ENCODE measurements at places on chromosomes 6 and 20.

GRCh38 chr20:49786668-49787370 lies 25.8 kb upstream of the SLC9A8 start:
- no peak for DNase-seq

DNA sequence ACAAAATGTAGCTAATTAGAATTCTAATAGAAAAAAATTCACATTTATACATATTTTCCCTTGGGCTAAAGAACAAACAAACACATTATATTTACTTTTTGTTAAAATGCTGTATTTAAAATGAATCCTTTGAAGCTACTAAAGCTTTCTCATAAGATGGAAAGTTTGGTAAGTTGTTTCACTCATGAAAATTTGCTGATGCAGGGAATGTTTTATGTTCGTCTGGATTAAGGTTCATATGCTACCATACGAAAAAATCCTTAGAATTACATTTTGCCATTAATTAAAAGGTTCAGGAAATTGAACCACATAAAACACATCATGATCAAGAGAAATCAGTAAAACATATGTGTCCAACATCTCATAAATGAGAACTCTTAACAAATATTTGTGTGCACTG lies 62.2 kb downstream of the SMLR1 start:
- no peak for DNase-seq

- DNase-seq = no peak
These were observed 24.2 kb downstream of the NAPB start for GRCh38 chr20:23396950-23397627.

GRCh38 chr6:151436802-151437201 lies 15.1 kb downstream of the RMND1 start:
- DNase-seq = no peak

DNA sequence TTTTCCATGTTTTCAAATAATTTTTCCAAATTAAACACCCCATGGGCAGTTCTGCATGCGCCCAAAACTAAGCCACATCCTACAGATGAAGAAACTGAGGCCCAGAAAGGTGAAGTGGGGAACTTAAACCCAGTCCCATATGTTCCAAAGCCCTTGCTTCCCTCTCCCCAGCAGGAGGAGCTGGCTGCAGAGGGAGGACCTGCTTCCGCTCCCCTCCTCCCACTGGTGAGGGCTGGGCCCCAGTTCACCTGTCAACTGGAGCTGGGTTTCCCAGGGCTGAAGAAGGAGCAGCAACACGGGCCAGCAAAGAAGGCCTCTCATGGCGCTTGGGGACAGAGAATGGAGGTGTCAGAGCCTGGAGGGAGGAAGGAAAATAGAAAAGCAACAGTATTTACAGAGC lies 1.4 kb upstream of the RBPJL start:
- DNase-seq = no peak

- no peak for DNase-seq
These were observed 103.2 kb upstream of the BEND6 start for GRCh38 chr6:56851541-56852259.

DNA sequence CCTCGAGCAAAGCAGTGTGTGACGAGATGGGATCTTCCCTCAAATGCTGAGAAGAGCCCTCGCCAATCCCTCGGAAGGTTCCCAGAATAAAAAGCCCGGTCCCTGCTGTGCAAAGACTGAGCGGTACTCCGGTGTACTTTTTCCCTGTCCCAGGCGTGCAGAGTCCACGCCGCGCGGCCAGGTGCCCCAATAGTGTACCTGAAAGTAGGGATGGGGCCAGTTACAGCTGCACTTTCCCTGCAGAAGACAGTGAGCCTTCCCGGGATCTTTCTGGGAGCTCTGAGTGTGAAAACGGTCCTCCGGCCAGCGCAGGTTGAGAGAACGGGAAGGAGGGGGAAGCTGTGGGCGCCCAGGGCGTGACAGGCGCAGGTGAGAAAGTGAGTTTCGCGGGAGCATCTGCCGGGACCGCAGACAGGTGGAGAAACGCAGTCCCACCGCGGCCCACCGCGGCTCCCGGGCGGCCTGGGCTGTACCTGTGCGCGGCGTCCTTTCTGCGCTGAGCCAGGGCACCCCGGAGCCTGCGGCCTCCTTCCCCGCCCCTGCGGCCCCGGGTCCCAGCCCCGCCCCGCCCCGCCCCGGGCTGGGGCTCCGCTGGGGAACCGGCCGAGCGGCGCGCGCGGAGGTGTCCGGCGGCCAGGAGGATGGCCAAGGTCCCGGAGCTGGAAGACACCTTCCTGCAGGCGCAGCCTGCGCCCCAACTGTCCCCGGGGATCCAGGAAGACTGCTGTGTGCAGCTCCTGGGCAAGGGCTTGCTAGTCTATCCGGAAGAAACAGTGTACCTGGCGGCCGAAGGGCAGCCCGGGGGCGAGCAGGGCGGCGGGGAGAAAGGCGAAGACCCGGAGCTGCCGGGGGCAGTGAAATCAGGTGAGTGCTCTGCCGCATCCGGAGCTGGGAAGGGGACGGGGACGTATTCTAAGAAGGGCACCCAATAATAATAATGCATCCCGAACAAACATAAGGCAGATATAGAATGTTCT lies at the start of gene RFX6:
RFX6 (plus strand) TSS at position 608 of the 977 bp plus-strand sequence; CDS start at position 642, 34 bp downstream.
- no peak for DNase-seq

DNA sequence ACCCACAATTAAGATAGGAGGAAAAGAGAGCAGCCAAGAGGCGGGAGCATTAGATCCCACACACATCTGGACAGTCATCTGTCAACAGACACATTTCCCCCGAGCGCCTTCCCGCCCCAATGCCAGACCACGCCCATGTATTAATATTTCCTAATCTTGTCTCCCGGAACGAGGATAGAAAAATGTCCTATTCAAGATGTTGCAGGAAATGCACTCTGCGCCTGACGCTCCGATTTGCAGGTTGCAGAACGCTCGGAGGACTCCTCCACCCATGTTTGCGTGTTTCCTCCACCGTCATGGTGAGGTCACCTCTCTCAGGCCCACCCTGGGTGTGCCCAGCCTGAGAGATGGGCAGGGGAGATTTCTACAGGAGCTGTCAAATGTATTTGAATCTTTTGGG lies 215.2 kb downstream of the TAF4 start:
- DNase-seq = no peak

- no peak for DNase-seq
These were observed 4.6 kb downstream of the MEA1 start for GRCh38 chr6:43009124-43009523.

DNA sequence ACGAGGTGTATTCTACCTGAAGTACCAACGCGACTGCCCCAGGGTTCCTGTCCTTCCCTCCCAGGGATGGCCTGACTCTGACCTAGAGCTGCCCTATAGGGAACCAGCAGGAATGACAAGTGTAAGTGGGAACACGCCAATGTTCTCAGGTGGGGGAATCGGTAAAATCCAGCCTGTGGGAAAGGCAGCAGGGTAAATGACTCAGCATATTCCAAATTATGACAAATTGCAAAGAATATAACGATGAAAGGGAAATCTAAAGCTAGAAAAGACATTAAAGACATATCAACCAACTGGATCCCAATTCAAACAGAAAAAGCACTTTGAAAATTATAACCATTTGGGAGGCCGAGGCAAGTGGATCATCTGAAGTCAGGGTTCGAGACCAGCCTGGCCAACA lies 41.8 kb downstream of the KIF16B start:
- no peak for DNase-seq

GRCh38 chr20:671252-672030 lies 4.2 kb downstream of the SCRT2 start:
- no peak for DNase-seq

Measured in activated CD8-positive, alpha-beta memory T cell treated with anti-CD3 and anti-CD28 coated beads for 1 hour (primary cell).